Kidney (tissue), 22 donors: ENCODE measurements at places on chromosomes 1 and 21. TPM values are rescaled to one million over a fixed set of nuclear protein-coding genes. Genes with fewer than 3 reads are reported as not detected.

DNA sequence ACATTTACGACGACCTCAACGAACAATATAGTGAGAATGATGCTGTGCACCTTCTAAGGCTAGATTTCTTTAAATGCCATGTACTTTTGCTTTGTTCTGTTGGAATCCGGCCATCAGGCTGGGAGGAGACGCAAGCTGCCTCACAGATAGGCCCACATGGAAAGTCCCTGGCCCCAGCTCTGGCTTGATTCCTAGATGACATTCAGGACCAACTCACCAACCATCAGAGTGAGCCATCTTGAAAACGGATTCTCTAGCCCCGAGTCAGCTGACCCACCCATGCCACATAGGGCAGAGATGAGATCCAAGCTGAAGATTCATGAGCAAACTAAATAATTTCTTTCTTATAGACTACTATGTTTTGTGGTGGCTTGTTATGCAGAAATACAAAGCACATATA, 164.4 kb downstream of the ZNF281 start:
- H3K27ac ChIP-seq, result no peak overlapping the region
- no peak overlapping the region for H3K4me3 ChIP-seq
- H3K4me1 ChIP-seq, result no peaks in the 10 kb centered on the region
- H3K36me3 ChIP-seq, result no peaks in the 10 kb centered on the region

GRCh38 chr1:222522105-222522915, 25.6 kb downstream of the HHIPL2 start:
- H3K36me3 ChIP-seq, result no peaks in the 10 kb centered on the region
- no peaks in the 10 kb centered on the region for H3K27me3 ChIP-seq
- no peak overlapping the region for H3K27ac ChIP-seq

DNA sequence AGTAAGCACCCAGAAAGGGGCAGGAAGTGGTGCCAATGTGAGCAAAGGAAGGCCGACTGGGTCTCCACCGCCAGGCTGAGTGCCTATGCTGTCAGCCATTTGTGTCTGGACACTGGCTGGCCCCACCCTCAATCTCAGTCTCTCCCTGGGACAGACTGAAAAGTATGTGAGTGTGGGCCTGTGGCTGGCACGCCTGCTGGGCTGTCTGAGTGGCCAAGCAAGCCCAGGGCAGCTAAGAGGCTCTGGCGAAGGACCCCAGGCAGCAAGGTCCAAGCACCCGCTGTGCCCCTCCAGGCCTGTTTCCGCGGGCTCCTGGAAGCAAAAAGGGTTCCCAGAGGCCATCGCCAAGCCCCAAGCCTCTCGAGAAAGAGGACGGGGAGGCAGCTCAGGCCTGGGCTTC, 93.3 kb upstream of the VAMP3 start:
- no peak for DNase-seq
- no peaks in the 10 kb centered on the region for H3K4me1 ChIP-seq
- H3K27me3 ChIP-seq, result no peaks in the 10 kb centered on the region

DNA sequence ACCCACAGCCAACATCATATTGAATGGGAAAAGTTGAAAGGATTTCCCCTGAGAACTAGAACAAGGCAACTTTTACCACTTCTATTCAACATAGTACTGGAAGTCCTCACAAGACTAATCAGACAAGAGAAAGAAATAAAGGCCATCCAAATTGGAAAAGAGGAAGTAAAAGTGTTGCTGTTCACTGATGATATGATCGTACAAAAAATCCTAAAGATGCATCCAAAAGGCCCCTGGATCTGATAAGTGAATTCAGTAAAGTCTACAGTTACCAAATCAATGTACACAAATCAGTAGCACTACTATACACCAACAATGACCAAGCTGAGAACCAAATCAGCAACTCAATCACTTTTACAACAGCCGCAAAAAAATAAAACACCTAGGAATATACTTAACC, 28.3 kb downstream of the RAB3GAP2 start:
- H3K4me3 ChIP-seq, result no peak overlapping the region
- H3K27me3 ChIP-seq, result no peaks in the 10 kb centered on the region
- no peaks in the 10 kb centered on the region for H3K36me3 ChIP-seq
- no peak for DNase-seq
- H3K27ac ChIP-seq, result no peak overlapping the region
- H3K4me1 ChIP-seq, result no peaks in the 10 kb centered on the region

DNA sequence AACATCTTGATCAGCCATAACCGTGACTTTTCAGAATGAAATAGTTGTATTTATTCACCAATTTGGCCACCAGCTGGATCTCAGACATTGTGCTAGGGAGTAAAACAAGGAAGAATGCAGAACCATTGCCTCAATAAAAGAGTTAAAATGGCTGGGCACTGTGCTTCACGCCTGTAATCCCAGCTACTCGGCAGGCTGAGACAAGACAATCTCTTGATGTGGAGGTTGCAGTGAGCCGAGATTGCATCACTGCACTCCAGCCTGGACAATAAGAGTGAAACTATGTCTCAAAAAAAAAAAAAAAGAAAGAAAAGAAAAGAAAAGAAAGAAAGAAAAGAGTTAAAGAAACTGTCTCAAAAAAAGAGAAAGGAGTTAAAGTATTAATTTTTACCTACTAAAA, 199.5 kb downstream of the TPR start:
- H3K27me3 ChIP-seq, result no peaks in the 10 kb centered on the region
- H3K36me3 ChIP-seq, result no peaks in the 10 kb centered on the region
- no peak overlapping the region for H3K4me3 ChIP-seq
- H3K27ac ChIP-seq, result no peak overlapping the region
- DNase-seq, result no peak

GRCh38 chr1:182723200-182723599, 38.8 kb upstream of the RGS8 start:
- peak; percentile 69 for DNase-seq
- H3K36me3 ChIP-seq, result no peaks in the 10 kb centered on the region
- no peaks in the 10 kb centered on the region for H3K4me1 ChIP-seq
- no peaks in the 10 kb centered on the region for H3K27me3 ChIP-seq
- no peak overlapping the region for H3K4me3 ChIP-seq

- no peaks in the 10 kb centered on the region for H3K27me3 ChIP-seq
- H3K4me1 ChIP-seq, result no peaks in the 10 kb centered on the region
- H3K36me3 ChIP-seq, result no peaks in the 10 kb centered on the region
- no peak overlapping the region for H3K4me3 ChIP-seq
- no peak for DNase-seq
- H3K27ac ChIP-seq, result no peak overlapping the region
Measured at GRCh38 chr1:181073638-181074037, 14.9 kb upstream of the IER5 start.

DNA sequence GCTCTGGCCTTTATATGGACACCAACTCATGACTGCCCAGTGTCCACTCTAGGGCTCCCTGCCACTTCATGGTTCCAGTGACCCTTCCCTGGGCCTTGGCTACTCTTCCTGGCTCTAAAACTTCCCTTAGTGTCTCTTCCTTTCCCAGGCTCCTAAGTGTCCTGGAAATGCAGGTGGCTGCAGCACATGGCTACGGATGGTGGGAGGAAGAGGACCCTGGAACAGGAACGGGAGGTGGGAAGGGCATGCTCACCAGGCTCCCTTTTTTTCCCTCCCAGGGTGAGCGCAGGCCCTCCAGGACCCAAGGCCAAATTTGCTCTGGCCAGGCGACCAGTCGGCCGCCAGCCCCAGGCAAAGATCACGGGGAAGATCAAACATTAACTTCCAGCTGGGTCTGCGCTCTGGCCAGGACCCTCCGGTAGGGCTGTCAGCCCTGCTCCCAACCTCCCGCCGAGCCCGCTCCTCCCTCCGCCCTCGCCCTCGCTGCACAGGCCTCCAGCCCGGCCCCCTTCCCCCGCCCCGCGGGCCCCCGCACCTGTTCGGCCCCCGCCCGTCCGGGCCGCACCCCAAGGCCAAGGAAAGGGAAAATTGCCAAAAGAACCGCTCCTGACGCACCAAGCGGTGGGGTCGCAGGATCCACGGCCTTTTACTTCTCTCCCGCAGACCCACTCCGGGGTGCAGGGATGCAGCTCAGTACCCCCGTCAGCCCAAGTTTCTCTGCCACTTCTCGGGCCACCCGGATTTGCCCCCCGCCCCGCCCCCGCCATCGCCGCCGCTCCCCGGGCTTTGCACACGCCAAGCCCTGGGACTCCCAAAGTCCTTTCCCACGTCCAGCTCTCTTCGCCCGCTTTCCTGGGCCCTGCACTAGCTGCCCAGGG, 894 bp downstream of the TCEA3 start:
- peaks cover 26% of the 10 kb centered on the region for H3K4me1 ChIP-seq
- DNase-seq, result peak; percentile 59
- H3K36me3 ChIP-seq, result no peaks in the 10 kb centered on the region
- H3K27me3 ChIP-seq, result no peaks in the 10 kb centered on the region
- H3K27ac ChIP-seq, result peak overlapping the region; percentile 74

RGS4 gene
- total RNA-seq, result 3.1 TPM

RAB29 gene
- total RNA-seq, result 25.9 TPM

LRIF1 gene
- 12.3 TPM for total RNA-seq

SELL gene
- total RNA-seq, result 9.8 TPM

NECTIN4 gene
- 12.8 TPM for total RNA-seq
